Stimulated activated naive CD4-positive, alpha-beta T cell (primary cell): ENCODE measurements at places on chromosomes 1 and 21.

DNA sequence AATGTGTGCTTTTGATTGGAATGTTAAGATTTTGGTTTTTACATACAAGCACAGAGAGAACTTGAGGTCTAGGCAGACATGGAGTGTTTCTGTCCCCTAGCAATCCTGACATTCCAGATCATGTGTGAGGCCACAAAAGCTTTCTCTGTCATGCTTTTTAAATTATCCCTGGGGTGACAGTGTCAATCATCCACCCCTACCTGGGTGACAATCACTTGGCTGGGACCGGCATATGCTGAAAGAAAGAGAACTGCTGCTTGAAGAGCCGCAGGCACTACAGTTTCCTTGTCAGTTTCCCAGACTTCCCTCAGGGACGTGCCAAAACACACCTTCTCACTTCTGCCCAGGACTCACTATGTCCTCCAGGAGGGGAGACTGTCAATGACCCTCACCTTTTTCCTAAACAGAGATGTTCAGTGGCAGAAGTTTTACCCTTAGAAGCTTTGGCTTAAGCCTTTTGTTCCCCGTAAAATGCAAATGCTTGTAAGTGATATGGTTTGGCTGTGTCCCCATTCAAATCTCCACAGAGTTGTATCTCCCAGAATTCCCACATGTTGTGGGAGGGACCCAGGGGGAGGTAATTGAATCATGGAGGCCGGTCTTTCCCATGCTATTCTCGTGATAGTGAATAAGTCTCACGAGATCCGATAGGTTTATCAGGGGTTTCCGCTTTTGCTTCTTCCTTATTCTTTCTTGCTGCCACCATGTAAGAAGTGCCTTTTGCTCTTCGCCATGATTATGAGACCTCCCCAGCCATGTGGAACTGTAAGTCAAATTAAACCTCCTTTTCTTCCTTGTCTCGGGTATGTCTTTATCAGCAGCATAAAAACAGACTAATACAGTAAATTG is 217.4 kb downstream of the FGGY start:
- DNase-seq: no peak

DNA sequence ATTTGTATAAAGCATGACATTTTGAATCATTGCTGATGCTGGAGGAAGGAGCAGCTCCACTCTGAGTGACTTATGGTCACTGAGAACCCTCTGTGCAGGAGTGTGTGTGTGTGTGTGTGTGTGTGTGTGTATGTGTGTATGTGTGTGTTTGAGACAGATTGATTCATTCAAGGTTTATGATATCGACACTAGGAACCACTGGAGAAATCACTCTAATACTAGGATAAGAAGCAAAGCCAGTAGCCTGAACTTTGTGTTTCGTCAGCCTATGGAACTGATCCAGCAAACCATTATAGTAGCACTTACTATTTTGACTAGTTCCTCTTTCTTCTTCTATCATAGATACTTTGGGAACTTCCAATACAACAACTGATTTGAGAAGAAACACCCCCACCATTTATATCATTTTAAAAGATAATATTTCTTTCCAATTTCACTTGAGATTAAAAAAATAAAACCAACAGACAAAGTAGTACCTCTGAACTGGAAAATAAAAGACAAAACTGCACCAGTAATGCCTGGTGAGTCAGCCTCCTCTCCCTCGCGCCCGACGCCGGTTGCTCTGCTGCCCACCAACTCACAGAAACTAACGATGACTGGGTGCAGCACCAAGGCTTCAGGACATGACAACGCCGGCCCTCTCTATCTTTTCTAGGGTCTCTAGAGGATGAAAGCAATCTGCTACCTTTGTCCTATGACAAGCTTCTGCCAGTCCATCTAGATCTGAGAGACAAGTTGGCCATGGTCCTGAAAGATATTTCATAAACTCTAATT is 20.9 kb downstream of the SLAMF1 start:
- no peak for DNase-seq

DNA sequence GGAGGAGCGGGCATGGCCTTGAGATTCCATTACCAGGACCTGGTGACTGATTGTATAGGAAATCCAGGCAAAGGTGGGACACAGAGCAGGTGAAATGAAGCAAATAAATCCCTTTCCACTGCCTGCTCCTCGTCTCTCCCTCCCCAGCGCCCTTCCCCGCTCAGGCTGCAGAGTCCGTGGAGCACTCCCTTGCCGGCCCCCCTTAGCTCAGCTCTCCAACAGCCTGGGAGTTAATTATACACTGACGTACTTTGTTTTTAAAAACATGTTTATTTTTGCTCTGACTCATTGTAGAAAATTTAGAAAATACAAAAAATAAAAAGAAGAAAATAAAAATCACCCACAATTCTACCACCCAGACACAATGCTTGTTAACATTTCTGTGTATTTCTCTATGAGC is 61.7 kb downstream of the LGR6 start:
- no peak for DNase-seq

DNA sequence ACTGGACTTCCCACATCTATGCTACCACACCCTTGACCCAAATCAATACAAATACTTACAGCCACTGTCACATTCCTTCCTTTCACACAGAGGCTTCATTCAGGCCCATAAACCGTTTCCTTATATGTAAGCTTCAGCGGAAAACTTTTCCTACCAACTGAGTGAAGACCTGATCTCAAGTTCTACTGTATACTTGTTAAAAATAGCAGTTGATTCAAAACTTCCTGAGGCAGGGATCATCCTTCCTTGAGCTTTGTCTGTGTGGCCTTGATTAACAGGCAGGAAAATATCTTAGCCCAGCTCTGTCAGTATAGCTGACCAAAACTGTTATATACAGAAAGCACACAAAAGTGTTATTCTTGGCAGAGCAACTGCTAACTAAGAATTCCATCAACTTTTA is 42.7 kb downstream of the DENND2C start:
- no peak for DNase-seq

GRCh38 chr1:19179597-19180264 is 30.3 kb downstream of the UBR4 start:
- DNase-seq: peak; percentile 39

DNA sequence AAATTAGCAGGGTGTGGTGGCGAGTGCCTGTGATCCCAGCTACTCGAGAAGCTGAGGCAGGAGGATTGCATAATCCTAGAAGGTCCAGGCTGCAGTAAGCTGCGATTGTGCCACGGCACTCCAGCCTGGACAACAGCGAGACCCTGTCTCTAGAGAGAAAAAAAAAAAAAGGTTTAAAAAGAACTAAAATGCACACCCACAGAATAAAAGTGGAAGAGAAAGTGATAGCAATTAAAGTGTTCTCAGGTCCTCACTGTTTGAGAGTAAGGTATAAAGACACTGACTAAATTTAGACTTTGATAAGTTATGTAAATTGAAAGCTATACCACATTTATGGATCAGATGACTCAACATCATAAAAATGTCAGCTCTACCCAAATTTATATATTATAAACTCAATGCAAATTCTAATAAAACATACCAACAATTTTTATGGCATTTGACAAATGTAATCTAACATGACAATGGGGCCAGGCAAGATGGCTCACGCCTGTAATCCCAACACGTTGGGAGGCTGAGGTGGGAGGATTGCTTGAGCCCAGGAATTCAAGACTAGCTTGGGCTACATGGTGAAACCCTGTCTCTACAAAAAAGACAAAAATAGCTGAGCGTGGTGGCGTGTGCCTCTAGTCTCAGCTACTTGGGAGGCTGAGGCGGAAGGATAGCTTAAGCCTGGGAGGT is 11.8 kb downstream of the ZBTB17 start:
- DNase-seq: no peak
